ENCODE measurements at places on chromosomes 2 and 18.

GRCh38 chr2:181140414-181140813 lies 160.0 kb downstream of the UBE2E3 start:
- DNase-seq, result peak; percentile 30

- no peak for DNase-seq
Measured at GRCh38 chr2:86213699-86214502, 14.6 kb downstream of the MRPL35 start.

DNA sequence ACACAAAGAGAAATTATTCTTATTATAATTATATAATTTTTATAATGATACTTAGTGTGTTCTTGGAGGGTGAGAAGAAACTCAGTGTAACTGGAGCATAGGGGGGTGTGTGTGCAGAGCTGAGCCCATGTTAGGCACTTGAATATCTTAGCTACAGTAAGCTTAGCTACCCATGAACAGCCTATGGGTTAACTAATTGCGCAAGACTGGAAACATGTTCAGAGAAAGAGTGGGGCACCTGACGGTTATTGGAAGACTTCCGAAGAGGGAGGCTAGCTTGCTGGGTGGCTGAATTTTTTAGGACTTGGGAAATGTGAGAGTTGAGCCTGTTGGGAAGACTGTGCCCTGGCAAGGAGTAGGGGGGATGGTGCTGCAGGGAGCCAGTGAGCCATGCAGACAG lies 229.2 kb downstream of the SLC4A3 start:
- DNase-seq, result no peak

GRCh38 chr2:200728630-200729029 lies 83.1 kb upstream of the BZW1 start:
- no peak for DNase-seq

DNA sequence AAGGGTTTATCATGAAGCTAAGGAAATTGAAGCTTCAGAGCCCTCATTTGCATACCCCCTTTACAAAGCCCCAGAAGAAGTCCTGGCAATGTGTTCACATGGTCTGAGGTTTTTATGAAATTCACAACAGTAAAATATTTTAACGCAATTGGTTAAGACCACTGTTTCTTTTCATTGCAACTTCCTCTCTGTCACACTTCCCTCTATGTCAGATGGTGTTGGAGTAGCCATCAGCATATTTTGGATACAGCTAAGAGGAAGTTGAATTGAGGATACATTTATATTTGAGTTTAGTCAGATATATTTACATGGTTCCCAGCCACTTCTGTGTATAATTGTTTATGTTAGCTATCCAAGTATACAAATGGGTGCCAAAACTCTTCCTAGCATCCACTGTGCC lies 170.0 kb downstream of the TXNL1 start:
- no peak for DNase-seq

GRCh38 chr18:44411262-44411905 lies 269.3 kb upstream of the SETBP1 start:
- no peak for DNase-seq

DNA sequence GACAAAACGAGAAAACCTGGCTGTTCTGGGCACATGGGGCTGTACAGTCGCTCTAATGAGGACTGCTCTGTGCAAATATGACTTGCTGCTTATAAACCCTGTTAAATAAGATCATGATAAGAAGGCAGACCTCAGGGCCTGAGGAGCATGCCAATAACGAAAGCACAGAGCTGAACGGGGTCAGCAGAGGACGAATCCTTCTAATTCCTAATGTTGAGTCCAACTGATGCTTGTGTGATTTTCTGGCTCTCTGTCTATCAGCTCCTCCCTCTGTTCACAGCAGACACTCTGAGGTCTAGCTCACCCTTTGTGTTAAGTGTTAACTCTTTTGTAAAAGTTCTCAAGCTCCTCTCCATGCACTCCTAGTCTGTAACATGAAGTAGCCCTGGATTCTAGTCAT lies 167.2 kb upstream of the REV1 start:
- DNase-seq, result no peak

GRCh38 chr2:229300790-229301189 lies 29.7 kb upstream of the PID1 start:
- DNase-seq, result no peak
